ENCODE measurements at places on chromosomes 3 and 15. TPM values are rescaled to one million over a fixed set of nuclear protein-coding genes. Genes with fewer than 3 reads are reported as not detected.

The FHIT gene
- total RNA-seq: 39.4 TPM

The PLA2G4E gene
- total RNA-seq: not detected

The TMOD2 gene
- 10.9 TPM for total RNA-seq

The ITIH3 gene
- not detected for total RNA-seq
